ENCODE measurements at places on chromosomes 12 and 14.

GRCh38 chr12:3119192-3119755 is 42.1 kb downstream of the TSPAN9 start:
- DNase-seq: no peak

GRCh38 chr14:70107309-70107708 is 81.4 kb downstream of the SLC8A3 start:
- no peak for DNase-seq

DNA sequence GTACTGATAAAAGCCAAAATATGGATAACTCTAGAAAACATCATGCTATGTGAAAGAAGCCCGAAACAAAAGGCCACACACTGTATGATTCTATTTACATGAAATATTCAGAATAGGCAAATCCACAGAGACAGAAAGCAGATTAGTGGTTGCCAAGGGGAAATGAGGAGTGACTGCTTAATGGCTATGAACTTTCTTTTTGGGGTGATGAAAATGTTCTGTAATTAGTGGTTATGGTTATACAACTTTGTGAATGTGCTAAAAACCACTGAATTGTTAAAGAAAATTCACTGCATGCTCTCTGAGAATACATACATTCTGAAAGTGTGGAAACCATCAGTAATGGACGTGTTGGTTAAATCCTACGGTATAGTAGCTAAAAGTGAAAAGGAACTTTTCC is 39.9 kb upstream of the STON2 start:
- DNase-seq: no peak

DNA sequence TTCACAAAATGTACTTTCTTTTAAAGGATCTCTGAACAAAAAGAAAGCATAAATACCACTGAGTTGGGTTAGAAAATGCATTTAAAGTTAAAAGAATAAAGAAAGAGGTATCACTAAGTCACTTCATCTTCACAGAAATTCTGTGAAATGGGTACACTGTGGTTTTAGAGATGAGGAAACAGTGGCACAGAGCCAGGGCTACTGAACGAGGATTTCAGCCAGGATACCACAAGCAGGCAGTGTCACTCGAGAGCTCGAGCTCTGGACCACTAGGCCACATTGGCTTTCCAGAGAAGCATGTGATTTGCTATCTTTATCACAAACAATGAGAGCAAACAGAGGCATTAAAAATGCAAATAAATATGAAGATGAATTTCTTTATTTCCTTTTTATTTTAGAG is 51.0 kb downstream of the WDHD1 start:
- no peak for DNase-seq

GRCh38 chr14:44149597-44149996 is 357.5 kb downstream of the FSCB start:
- DNase-seq: no peak

DNA sequence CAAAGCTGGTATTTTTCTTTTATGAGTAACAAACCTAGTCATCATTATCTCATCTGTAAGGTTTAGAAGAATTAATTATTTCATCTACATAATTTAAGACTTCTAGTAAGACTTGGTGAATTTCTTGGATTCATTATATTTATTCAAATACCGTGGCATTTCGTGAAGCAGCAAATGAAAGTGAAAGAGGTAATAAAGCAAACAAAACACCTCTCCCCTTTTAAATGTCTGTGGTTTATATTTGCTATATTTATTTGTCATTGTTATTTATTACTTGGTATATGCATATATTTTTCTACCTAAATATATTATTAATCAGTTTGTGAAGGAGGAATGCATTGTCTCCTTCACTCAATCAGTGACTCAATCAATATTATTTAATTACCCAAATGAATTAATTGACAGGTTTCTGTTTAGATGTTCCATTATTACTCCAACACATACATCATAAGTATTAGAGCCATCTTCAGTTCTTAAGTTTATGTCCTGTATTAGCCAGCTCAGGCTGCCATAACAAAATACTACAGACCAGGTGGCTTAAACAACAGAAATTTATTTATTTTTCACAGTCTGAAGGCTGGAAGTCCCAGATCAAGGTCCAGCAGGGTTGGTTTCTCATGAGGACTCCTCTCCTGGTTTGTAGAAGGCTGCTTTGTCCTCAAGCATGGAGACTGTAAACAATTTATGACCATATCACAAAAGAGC is 6.6 kb downstream of the CFAP54 start:
- DNase-seq: no peak

GRCh38 chr12:42571327-42572009 is 18.1 kb downstream of the PRICKLE1 start:
- DNase-seq: no peak

DNA sequence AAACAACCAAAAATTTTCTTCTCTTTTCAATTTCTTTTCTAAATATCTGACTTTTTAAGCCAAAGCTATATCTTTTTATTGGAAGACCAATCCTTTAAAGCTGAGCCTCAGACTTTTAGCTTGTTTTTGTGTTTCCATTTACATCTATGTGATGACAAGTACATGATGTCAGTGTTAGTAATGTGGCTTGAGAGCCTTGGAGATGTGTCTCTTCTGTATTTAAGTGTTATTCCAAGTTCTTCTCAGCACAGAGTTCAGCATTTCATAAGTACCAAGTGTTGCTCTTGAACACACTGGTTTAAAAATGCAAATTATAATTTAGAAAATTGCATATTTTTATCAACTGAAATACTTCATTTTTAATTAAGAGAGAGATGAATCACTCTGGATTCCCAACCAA is 948.9 kb upstream of the FLRT2 start:
- DNase-seq: no peak

- no peak for DNase-seq
These were observed 13.7 kb upstream of the RPS6KL1 start for GRCh38 chr14:74936731-74937130.

GRCh38 chr12:94228488-94228907 is 80.1 kb downstream of the PLXNC1 start:
- no peak for DNase-seq

DNA sequence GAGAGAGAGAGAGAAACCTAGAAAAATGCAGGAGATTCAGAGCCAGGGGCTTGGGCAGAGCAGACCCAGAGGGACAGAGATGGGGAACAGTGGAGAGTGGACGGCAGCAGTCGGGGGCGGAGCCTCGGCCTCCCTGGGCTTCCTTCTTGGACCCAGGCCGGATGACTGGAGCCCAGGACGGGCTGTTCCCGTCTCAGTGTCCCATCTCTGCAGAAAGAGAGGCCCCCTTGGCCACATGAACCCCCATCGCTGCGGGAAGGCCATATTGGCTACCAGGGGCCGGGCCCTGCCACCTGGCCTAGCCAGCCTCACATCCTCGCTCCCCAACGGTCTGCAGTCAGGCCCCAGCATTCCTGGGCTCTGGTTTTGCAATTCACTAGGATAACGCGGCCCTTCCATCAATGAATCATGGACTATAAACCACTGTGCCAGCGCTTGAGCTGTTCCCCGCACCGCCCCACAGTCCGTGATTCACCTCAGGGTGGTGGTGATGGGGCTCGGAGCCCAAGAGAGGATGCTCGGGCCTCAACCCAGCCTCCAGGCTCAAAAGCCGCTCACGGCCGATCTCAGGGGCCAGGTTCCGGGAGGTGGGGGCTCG is 116.5 kb downstream of the RFLNA start:
- DNase-seq: no peak

- no peak for DNase-seq
These were observed 132.1 kb downstream of the SOX5 start for GRCh38 chr12:23817345-23817744.

- DNase-seq: no peak
These were observed 22.0 kb upstream of the ULK1 start for GRCh38 chr12:131872154-131873051.

DNA sequence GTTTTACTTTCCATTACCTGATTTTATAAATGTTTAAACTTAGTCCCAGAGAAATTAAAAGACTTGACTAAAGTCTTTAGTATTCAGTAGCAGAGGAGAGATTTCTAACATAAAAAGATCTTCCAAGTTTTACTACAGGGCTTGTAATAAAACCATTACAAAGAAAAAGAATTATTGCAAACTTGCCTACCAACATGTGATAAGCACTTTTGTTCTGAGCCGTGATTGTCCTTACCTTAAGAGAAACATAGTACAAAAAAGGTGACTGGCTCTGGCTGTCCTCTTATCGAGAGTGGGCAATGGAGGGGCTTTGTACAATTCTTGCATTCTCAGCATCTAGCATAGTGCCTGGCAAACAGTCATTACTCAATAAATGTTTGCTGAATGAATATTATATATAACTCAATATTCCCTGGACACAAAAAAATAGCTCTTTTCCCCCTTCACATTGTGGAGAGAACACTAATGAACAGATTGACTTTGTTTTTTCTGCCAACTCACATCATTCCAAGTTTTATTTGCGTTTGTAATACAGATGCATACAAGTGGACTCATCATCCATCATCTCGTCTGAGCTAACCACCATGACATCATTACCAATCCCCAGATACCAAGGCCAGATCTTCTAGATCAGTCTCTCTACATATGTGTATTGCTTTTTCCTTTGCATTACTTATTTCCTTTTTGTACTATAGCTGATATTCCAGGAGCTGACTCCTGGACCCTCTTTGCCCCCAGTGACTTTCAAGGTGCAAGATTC is 192.8 kb upstream of the EEA1 start:
- no peak for DNase-seq
